Activated naive CD4-positive, alpha-beta T cell (primary cell): ENCODE measurements at places on chromosomes 2 and 18.

DNA sequence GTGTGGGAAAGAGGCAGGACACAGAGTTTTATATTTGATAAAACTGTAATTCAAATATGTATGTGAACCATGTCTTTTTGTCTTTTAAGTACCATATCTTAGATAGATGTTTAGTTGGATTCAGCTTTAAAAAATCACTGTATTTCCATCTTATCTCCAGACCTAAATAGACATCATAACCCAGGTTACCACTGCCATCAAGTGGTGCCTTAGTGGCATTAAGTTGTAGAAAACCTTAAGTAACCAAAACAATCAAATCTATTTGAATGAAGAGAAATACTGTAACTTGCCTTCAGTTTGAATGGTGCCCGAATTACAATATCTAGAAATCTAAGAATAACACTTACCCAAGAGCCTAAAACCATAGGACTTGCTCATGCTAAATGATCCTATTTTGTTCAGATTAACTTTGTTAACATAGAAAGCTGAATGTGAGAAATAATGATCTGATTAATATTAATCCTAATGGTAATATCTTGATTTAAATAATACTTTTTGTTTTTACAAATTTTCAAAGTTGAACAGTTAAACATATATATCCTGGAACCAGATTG lies 92.5 kb upstream of the MAP2 start:
- DNase-seq = no peak

DNA sequence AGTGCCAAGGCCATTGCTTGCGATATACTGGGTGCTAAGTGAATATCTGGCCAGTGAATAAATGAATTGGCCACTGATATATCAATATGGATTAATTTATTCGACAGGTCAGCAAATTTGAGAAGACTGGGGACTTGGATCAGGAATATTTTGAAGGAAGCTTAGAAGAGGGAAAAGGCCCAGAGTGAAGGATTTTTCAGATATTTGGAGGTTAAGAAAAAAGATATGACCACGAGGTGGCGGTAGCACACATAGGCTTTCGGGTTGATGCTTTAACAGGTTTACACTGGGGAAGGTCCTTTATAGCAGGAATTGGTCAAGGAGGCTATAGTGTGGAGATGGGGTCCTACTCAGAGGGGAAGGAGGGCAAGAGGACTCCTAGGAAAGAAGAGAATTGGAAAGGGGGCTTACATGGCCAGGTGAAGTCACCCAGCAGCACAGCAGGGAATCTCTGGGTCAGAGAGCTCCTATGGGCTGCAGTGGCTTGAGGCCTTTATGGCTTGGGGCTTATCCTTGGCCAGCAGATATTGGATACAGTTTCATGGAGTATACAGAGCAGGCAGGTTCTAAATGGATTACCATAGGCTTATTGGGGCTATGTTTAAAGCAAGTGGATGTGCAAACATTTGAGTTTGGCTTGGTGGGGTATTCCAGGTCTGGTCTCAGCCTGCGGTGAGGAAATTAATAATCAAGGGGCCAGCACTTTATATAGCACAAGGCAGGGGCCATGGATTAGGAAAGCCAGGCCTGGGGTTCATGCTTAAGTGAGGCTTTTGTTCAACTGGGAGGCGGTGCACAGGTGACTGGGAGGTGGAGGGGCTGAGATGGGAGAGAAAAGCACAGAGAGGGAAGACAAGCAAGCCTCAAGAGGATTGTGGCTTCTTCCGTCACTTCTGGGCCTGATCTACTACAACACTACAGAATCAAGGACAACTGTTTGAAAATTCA lies 9.7 kb downstream of the IL1RN start:
- DNase-seq = no peak

- DNase-seq = no peak
Observed at GRCh38 chr2:201208563-201209252, 25.8 kb downstream of the CASP10 start.

DNA sequence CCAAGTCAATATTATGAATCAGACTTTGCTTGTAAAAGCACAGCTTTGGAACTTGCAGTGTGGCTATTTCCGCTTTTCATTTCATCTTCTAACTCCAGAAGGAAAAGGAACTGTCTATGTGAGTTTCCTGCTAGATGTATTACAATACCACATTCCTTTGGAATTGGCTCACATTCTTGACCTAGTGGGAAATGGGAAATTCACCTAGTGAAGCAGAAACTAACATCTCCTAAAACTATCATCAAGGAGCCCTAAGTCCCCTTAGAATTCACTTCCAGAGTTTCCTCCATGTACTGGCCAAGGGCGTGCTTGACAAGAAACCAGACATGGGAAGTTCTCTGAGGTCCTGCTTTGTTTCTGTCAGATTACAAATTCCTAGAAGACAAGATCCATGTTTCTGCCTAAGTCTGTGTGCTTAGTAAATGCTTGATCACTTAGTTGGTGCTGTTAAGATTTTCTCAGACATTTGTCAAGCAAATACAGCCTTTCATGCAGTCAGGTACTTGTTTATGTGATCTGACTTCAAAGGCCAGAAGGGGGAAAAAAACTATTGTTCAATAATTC lies 275.7 kb upstream of the FN1 start:
- DNase-seq = no peak

DNA sequence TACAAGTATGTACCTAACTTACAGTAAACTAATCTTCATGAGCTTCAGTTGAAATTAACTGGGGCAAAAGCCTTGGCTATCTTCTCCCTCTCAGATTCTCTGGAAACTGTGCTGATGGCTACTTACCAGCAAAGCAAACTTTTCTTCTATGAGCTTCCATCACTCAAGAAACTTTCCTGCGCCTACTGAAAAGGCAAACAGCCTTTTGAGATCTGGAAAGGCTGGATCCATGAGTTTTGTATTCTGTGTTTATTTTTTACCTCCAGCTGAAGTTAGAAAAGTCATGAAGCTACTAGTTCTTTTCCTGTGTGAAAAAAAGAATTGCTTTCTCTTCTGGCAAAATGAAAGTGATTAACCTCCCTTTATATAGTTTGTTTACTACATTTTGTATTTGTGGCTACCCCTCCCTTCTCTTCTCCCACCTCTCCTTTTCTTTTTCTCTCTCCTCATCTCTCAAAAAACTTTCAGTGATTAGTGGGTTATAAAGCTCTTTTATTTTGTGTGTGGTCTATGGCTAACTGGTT lies 49.2 kb upstream of the RNF152 start:
- DNase-seq = no peak

DNA sequence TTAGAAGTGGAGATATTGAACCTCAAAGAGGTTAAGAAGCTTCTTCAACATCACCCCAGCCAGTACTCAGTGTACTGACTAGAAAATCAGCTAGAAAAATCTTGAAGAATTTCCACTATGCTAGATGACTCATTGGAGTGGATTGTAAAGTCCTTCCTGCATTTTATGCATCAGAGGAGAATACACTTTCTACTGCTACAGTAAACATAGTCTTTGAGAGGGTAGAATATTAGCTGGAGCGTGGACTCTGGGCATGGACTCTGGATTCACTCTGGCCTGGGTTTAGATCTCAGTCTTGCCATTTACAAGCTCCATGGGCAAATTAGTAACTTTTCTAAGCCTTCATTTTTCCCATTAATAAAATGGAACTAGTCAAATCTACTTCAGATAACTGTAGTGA lies 215.9 kb downstream of the IRS1 start:
- DNase-seq = no peak

DNA sequence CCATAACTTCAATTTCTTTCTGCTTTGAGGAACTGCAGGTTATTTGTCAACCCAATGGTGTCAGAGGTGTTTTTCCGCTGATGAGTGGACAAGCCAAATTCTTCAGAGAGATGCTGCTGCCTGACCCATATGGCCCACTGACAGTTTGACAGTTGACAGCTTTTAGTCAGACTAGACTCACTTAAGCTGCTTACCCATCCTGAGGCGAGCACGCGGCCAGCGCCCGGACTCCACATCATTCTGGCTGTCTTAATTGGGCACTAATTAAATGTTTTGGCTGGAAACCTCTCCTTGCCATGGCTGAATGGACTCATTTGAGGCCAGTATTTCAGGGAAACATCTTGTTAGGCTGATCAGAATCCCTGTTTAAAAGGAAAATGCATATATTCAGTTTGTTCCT lies 316.1 kb upstream of the FANCL start:
- no peak for DNase-seq

DNA sequence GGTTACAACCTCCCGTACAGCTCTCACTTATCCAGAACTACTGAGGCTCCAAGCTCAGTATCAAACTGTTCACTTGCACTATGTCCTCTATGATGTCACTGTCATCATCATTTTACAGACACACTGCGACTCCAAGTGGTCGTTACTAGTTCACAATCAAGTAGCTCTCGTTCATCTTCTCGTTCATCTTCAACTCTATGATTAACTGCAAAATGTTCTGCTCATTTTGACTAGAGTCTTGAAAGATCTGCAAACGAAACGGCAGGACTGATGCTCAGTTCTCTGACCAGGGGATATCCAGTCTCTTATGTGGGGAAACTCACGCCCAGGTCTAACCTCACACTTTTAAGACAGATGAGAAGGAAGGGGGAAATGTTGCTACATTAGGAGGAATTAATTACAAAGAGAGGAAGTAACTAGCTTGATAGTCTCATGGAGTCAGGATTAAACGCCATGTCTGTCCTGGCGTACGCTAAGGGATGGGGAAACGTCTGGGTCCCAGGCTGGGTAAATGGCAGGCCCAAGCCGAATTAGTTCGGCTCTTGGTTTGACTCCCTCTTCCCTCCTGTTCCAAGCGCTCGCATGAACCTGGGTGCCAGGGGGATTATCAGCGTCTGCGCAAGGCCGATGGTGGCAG lies 794 bp upstream of the CHCHD5 start:
- no peak for DNase-seq
